ENCODE measurements at places on chromosomes 3 and 15. TPM values are rescaled to one million over a fixed set of nuclear protein-coding genes. Genes with fewer than 3 reads are reported as not detected.

ACP3 gene
- total RNA-seq, result 9.8 TPM

SLC28A2 gene
- not detected for total RNA-seq

ZNF774 gene
- 21.4 TPM for total RNA-seq

ACSBG1 gene
- total RNA-seq, result 1.9 TPM

WDR82 gene
- total RNA-seq, result 81.4 TPM

EXOSC7 gene
- 81.6 TPM for total RNA-seq

Measured in adrenal gland (tissue), 19 donors.